ENCODE measurements at places on chromosomes 3 and 15.

DNA sequence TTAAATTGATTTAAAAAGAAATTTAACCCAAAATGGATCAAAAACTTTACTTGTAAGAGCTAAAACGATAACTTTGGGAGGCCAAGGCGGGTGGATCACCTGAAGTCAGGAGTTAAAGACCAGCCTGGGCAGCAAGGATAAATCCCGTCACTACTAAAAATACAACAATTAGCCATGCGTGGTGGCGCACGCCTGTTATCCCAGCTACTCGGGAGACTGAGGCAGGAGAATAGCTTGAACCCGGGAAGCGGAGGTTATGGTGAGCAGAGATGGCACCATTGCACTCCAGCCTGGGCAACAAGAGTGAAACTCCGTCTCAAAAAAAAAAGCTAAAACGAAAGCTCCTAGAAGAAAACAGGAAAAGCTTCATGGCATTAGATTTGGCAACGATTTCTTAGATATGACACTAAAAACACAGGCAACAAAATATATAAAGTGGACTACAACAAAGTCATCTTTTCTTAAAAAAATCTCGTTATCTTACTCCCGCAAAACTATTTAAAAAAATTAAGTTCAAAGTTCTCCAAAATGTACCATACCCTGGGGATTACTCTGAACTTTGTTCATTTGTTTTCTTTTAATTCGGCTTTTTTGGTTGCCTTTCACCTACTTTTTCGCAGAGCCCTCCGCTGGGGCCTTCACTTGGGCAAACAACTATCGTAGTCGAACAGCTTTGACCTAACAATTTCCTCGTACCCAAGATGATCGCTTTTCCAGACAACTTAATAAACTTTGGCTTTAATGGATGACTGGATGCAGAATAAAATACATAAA, 2.9 kb downstream of the HDDC3 start:
- DNase-seq = no peak

DNA sequence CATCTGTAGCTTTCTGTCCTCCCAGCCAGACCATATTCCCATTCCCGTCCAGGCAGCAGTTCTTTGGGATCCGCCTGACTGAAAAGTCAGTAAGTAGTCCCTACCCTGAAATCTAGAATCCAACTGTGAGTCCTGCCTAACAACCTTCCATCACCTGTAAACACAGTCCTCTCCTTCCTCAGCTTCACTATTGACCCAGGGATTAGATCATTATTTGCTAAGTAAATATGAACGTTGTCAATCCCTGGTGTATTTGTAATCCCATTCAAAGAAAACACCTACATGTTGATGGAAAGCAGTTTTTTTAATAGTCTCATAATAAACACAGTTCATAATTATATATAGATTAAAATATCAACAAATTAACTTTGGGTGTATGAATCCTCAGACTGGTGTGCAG, 732 bp downstream of the SAXO2 start:
- DNase-seq = no peak

- DNase-seq = no peak
These were observed 169.7 kb upstream of the AGTR1 start for GRCh38 chr3:148528024-148528423.

- no peak for DNase-seq
These were observed 320.9 kb upstream of the CTDSPL start for GRCh38 chr3:37540786-37541185.

- DNase-seq = no peak
These were observed 25.9 kb downstream of the ADCY5 start for GRCh38 chr3:123423031-123423430.

DNA sequence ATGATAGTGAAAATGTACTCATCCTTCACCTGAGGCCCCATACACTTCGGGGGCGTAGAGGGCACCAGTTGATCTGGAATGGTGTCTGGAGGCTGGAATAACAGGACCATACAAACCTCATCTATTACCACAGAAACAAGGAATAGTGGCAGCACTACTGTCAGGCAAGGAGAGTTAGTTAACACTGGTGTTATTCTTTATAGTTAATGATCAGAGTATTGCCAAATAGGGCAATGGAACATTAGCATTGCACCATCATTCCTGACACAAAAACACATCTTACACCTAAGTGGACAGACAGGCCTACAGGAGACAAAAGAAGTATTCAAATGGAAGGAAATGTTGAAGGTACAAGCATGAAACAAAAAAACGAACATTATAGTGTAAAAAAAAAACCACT, 137.0 kb upstream of the UBP1 start:
- DNase-seq = no peak

DNA sequence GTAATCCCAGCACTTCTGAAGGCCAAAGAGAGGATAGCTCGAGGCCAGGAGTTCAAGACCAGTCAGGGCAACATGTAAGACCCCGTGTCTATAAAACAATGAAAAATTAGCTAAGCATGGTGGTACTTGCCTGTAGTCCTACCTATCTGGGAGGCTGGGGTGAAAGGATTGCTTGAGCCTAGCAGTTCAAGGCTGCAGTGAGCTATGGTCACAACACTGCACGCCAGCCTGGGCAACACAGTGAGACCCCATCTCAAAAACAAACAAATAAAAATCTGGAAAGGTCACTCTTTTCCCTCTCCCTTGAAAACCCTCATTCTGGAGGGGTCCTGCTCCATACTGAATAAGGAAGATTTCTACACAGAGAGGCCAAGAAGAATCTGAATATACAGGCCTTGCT, 43.5 kb upstream of the ZNF280D start:
- DNase-seq = no peak

GRCh38 chr3:155185631-155186071, 105.5 kb downstream of the MME start:
- no peak for DNase-seq

DNA sequence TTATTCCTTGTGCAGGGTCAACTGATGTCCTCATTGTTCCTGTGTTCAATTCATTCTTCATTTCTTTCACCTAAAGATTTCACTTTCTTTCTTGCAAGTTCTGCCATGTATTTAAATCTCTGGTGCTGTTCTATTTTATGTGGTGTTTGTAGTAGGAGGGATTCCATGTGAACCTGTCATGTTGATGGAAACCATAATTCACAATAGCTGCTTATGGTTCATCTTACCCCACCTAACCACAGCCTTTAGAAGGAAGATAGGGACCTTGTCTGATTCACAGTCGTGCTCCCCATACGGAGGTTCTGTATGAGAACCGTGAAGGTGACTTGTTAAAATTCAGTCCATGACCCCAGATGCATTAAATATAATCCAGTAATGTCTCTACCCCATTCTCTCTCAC, 21.9 kb downstream of the SLCO2A1 start:
- no peak for DNase-seq

Measured in central memory CD4-positive, alpha-beta T cell (primary cell).